ENCODE measurements at places on chromosomes 12 and 14.

GRCh38 chr14:90940318-90940962, 120.0 kb downstream of the RPS6KA5 start:
- DNase-seq: no peak

GRCh38 chr12:120821878-120822277, 82.3 kb downstream of the SPPL3 start:
- no peak for DNase-seq

- DNase-seq: no peak
Observed at GRCh38 chr14:20734430-20734806, 11.3 kb upstream of the EDDM3A start.

DNA sequence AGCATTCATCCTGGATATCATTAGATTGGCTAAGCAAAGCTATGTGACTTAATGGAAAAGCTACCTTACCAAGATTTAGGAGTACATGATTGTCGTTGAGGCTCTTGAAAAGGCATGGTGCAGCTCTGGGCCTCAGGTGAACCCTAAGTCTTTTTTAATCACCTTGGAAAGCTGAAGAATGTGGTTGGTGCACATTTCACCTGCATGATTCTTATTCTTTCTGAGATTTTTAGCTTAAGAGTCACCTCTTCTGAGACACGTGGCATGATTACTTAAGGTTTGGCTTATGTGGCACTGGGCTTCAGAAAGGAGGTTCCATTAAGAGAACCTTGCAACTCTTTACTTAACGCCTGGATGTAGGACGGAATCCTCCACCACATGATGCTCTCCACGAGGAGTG, 498.5 kb downstream of the TMEM117 start:
- no peak for DNase-seq

GRCh38 chr14:51950007-51950406, 39.3 kb upstream of the RTRAF start:
- DNase-seq: no peak

DNA sequence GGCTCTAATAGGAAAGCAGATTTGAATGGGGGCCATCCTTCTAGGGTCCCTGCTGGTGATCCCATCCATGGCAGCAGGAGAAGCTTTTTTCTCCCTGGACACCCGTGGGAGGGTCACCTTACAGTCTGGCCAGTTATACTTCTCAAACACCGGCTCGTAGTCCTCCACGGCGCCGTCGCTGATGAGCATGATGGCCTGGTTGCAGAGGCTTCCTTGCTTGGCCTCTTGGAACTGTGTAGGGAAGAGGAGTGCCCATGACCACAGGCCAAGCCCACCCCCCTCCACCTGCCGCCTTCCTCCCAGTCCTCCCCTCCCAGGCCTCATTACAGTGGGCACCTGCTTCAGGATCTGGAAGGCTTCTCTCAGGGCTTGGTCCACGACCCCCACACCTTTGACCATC, 33.8 kb downstream of the CACNA2D4 start:
- DNase-seq: no peak

- DNase-seq: no peak
Observed at GRCh38 chr12:101933866-101934514, 56.6 kb downstream of the DRAM1 start.

DNA sequence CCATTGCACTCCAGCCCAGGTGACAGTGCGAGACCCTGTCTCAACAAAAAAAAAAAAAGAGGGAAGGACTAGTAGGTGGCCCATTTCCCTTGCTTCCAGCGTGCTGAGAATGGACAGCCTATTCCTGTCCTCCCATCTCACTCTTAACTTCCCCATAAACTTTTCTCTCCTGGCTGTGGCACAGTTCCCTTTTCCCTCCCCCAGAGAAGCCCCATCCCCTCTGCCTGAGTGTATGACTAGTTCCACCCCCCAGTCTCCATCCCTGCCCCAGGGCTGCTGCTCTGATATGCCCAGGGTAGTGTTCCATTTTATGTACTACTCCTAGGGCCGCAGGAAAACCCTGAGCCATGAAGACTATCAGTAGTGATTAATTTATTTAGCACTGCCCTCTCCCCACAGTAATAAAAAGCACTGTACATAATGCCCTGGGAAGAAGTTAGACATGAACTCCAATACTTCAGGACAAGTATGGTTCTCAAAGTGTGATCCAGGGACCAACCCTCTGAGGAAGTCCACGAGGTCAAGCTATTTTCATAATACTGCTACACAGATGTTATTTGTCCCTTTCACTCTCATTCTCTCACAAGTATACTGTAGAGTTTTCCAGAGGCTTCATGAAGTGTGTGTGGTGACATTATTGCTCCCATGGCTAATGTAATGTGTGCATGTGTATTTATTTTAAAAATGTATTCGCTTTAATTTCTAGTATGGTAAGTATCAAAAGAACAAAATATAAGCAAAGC, 11.5 kb upstream of the CHD4 start:
- DNase-seq: no peak

DNA sequence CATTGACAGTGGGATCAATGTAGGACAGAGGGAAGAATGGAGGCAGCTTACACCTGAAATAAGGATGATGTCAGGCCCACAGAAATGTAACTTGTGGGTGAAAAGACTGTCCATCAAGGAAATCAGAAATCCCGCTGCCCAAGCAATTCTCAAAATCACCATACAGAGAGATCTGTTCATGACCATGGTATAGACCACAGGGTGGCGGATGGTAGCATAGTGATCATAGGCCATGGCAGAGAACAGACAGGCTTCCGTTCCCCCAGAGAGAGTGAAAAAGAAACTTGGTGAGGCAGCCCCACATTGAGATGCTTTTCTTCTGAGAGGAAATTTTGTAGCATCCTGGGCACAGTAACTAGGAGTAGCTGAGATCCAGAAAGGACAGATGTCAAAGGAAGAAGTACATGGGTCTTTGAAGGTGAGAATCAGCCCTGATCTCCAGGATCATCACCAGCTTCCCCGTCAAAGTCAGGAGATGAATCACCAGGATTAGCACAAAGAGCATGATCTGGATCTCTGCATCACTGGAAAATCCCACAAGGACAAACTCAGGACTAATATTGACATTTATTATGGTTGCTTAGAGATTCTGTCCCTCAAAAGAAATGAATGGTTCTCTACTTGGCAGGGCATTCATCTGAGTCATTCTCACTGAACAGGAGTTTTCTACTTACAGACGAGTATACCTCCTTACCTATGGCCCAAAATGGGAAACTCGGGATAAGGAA, 5.5 kb upstream of the ZNF641 start:
- DNase-seq: no peak
